NCI-H187 (cell line): ENCODE measurements at places on chromosomes 7 and 10.

DNA sequence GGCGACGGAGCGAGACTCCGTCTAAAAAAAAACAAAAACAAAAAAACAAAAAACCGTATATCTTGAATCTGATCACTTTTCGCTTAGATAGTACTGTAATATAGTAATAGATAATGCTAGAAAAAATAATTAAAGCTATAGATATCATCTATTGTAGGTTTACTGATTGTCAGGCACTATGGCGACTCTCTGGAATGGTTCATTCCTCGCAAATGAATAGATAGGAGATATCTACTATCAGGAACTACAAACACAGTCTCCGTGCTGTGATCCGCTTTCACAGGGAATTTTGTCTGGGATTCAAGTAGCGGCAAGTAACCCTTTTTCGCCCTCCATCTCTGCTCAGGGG lies 342 bp upstream of the MEIG1 start:
- DNase-seq = no peak

- DNase-seq = no peak
Measured at GRCh38 chr10:87918254-87918859, 54.9 kb downstream of the PTEN start.

DNA sequence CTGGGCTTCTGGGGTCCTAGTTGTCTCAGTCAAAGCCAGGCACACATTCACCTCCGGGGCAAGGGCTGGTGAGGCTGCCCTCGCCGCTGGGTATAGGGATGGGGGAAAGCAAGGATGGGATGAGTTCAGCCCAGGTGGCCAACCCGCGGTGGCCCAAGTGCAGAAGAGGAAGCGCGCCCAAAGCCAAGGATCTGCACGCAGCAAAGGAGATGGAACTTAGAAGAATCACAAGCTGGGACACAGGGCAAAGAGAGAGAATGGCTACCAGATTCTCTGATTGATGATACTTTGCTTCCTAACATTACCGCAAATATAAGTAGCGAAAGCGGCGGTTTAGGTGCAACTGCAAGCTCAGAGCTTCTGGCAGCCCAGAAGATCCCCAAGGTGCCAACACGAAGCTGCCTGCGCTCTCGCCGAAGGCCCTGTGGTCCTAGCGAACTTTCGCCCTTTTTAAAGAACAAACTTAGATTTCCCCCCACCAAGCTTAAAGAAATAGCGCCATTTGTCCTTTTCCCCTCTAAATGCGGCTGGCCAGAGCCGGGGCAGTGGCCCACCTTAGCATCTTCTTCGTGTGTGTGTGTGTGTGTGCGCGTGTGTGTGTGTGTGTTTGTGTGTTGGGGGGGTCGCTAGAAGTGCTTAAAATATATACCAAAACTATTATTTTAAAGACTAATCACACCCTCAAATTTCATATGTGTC lies 927 bp upstream of the MKX start:
- DNase-seq = no peak

- no peak for DNase-seq
Measured at GRCh38 chr10:60042262-60042661, 135.9 kb upstream of the CCDC6 start.

DNA sequence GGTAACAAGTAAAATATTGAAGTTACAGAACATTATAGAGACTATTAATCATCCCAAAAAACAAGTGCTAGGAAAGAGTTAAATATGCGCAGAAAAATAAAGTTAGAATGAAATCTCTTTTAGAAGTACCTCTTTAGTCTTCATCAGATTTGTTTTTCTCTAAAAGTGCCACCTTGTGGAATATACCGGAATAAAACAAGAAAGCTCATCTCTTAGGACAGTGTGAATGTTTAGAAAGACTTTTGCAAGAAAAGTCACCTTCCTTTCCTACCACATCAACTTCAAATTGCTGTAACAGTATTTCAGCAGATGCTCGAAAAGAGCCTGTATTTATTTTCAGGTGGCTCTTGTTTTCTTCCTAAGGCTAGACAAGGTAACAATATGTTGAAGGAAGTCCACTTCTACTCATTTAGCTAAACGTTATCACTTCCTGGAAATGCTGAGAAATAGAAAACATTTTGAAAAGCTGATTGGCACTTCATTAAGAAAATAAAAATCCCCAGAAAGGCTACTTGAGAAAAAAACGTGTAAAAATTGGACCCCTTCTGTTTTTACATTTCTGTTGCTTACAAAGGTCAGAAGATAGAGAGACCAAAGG lies 19.8 kb upstream of the FAM133B start:
- DNase-seq = no peak

GRCh38 chr10:104316321-104317099 lies 21.8 kb downstream of the ITPRIP start:
- no peak for DNase-seq

DNA sequence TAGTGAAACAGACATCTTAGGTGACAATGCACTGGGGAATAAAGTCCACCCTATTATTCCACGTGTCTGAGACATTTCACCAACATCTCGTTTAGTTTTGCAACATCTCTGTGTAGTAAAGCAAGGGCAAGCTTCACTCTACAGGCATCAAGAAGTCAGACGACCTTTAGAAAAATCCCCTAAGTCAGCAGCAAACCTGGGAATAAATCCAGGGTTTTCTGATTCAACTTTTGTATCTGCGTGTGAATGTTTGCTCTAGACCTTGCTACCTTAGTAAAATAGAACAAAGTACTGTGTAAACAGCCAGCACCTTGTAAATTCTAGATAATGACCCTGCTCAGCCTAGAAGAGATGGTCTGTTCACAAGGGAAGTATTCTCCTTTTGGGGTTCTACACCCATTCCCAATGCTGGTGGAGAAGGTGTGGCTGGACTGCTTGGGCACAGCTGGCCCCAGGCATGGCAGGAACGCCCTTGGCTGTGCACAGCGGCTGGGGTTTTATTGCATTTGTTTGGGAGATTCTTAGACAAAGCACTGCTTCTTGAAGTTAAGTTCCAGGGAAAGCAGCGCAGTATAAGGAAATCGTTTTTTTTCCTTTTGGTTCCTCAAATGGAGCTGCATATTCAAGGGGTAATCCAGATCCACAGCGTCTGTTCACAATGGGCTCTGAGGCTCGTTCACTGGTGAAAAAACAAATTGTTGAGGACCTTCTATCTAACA lies 38.3 kb upstream of the GALNTL5 start:
- DNase-seq = no peak

DNA sequence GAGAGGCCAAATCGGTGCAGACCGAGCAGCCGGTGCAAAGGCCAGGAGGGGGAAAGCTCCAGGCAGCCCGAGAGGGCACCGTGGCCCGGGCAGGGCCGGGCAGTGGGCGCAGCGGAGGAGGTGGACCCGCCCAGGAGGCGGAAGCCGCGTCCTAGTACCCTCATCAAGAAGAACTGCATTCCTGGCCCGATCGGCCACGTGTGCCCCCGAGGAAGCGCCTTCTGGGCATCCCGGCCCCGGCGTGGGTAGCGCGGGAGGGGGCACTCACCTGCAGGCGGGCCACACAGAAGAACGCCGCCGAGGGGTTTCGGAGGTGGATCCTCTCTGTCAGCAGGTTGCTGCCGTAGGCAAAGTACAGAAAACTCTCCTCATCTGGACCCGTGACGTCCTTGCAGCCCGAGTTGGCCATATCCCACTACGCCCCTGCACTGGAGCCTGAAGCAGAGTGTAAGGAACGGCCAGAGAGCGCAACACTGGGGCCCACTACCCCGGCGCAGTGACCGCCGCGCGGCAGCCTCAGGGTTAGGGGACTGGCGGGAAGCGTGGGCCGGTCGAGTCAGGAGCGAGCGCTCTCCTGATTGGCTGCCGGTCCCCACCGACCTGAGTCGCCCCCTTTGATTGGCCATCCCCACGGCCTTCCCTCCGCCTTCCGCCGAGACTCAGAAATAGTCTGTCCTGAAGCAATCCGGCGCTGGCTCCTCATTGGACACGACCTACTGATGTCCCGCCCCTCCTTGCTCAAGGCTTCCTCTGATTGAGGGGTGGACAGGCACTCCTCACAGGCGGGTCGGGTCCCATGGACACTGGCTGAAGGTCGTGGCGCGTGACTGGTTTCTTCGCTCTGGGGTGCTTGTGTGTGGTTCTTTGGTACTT lies at the start of gene GGCT:
GGCT (minus strand) TSS at position 529 of the 873 bp plus-strand sequence; CDS start at position 409, 120 bp downstream.
- peak; percentile 96 for DNase-seq

DNA sequence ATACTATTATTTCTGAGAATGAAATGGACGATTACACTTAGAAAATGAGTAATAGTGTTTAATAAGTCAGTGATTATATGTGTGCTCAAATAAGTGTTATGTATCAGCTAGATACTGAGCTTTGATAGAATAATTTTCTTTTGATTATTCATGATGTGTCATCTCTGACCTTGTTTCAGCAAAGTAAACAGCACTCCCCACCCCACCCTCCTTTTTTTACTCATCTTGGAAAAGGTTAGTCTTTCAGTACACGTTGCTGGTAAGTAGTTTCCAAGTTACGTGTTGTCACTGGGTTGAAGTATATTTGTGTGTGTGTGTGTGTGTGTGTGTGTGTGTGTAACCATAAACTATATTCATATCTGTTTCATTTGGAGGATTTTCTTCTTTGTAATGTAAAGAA lies 84.1 kb downstream of the GNAI1 start:
- no peak for DNase-seq

- DNase-seq = no peak
Measured at GRCh38 chr10:29005988-29006387, 282.9 kb upstream of the LYZL1 start.

DNA sequence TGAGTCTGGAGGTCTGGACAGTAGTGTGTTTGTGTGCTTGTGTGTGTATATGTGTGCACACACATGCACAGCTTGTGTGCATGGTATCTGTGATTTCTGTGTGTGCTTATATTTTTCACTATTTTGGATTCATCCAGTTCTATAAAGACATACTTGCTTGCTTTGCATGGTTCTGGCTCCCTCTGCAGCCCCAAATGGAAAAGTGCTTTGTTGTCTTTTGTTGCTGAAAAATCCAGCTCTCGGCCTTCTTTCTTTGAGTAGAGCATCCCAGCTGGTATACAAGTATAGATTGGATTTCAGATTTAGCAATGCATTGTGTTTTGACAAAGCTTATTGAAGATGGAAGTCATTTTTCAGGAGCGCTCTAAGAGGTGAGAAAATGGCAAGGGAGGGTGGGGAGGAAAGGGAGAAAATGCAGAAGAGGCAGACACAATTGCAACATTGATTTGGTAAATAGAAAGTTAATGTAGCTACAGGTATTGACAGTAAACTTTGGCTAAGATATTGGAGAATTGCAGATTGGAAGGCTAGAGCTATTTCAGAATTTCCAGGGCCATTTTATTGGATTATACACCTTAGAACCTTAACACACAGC lies 333.9 kb downstream of the AUTS2 start:
- no peak for DNase-seq

DNA sequence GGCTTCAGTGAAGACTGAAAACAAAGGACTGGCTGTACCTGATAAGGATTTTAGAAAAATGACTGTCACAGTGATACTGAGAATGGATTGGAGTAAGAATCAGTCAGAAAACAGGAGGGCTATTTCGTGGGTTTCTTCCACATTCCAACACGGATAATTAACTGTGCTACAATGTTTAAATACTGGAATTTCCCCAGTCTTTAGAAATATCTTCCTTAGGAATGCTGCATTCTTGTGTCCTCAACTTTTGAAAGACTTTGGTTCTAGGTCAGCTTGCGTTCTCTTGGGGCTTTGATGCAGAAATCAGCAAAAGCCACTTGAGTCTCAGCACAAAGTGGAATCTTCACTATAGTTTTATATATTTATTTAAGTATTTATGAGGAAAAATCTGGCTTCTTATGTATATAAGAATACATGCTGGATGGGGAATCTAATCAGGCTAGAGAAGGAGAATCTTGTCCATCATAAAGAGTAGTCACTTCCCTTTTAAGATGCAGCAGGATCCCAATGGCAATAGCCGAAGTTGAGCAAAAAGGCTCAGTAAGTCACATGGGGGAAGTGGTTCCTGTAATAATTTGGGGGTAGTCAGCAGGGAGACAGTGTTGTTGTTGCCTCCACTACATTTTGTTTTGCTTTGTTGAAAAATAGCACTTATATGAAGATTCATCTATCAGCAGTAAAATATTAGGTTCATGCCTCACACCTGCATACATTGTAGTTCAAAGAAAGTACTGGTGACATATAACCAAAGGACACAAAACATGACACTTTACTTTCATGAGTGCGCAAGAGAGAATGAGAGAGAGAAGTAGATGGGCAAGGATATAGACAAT lies 86.0 kb downstream of the CH25H start:
- no peak for DNase-seq

- DNase-seq = no peak
Measured at GRCh38 chr7:34425194-34425593, 232.8 kb upstream of the NPSR1 start.

GRCh38 chr10:20407357-20407756 lies 489.8 kb downstream of the NEBL start:
- DNase-seq = no peak

GRCh38 chr7:132574223-132574622 lies 2.0 kb downstream of the PLXNA4 start:
- no peak for DNase-seq

DNA sequence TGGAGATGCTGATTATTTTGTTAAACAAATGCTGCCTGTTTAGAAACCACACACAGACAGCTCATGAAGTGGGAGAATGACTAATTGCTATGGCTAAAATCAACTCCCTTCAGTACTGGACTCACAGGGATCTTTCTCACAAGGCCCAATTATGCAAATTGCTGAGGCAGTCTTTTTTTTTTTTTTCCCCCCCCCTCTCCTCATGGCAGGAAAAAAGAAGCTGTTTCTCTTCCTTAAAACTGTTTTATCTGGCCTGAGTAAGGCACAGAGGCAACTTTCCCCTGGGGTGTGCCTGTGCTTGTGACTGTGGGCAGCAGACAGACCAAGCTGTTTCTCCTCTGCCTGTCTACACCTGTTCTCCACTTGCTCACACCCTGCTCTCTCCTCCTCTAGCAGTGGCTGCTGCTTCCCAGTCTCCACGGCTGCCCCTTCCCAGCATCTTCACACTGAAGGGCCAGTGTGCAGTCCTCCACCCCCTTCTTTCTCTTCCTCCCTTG lies 65.4 kb upstream of the STEAP1B start:
- DNase-seq = no peak

- DNase-seq = no peak
Measured at GRCh38 chr10:122236690-122237306, 34.3 kb upstream of the BTBD16 start.

- DNase-seq = no peak
Measured at GRCh38 chr10:76398043-76398710, 966.8 kb downstream of the LRMDA start.

DNA sequence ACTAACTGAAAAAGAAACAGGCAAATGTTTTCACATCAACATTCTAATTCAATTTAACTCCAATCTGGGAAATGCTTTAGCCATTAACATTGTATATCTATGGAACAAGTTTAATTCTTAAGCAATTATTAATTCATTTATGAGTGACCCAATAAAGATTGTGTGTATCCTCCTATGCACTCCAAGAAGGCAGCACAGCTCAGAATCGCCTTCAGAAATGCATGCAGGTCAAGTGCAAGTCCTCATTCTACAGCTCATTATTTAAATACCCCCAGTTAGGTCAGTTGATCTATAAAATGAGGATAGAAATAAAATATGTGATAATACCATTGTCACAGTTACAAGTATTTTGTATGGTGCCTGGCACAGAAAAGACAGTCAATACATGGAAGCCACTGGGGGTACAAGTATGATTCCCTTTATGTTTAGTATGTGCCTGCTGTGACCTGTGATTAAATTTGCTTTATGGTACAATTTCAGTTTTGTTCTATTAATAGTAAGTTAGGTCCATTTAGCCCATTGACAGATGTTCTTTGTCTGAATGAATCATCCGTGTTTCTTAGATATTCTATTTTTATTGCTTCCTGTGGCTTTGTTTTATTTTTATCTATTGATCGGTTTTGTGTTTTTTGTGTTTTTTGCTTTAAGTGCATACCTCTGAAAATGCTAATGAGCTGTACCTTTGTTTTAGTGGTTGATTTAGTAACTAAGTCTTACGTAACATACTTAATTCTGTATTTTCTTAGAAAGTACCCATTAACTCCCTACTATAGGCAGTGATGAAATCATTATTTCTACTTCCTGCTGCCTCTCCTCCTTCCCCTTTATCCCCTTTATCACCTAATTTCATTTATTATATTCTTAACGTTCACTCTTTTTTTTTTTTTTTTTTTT lies 42.8 kb downstream of the CPXM2 start:
- DNase-seq = no peak
